Mesenteric fat pad (tissue), 1 donor: ENCODE measurements at places on chromosomes 12 and 14.
A peak's percentile ranks its signal among the peaks of the same experiment; 100 is the strongest.

GRCh38 chr14:73397810-73398209, 60.5 kb downstream of the NUMB start:
- no peak for DNase-seq

DNA sequence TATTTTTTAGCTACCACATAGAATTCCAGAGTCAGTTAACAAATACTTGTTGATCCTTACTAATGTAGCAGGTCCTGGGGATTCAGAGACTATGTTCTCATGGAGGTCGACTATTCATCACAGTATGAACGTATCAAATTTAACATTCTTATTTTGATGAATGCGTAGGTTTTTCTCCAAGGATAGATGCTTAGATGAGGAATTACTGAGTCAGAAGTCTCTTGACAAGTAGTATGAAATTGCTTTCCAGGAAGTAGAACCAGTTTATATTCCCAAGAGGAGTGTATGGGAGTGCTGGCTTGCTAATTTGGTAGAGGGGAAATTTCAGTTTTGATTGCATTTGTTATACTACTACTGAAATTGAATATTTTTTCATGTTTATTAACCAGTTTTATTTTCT, 42.8 kb upstream of the CRADD start:
- DNase-seq: no peak

DNA sequence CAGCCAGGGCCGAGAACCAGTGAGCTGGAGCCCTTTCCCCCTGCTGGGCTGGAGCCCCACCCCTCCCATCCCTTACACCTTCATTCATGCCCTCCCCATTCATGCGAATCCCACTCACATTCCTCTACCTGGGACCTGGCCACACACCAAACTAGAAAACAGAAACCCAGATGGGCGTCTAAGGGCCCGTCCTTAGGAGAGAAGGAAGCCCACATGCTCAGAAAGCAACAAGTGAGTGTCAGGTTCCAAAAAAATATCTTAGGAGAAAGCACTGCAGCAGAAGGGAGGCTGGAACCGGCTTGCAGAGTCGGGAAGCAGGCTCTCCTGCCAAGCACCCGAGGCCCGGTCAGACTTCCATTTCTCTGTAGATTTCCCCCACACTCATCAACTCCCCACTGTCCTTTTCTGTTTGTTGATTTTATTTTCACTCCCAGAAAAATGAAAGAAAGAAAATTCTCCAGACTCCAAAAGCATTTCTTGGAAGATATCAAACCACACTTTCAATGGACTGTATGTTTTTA, 13.6 kb downstream of the BCL11B start:
- peak; percentile 57 for DNase-seq

DNA sequence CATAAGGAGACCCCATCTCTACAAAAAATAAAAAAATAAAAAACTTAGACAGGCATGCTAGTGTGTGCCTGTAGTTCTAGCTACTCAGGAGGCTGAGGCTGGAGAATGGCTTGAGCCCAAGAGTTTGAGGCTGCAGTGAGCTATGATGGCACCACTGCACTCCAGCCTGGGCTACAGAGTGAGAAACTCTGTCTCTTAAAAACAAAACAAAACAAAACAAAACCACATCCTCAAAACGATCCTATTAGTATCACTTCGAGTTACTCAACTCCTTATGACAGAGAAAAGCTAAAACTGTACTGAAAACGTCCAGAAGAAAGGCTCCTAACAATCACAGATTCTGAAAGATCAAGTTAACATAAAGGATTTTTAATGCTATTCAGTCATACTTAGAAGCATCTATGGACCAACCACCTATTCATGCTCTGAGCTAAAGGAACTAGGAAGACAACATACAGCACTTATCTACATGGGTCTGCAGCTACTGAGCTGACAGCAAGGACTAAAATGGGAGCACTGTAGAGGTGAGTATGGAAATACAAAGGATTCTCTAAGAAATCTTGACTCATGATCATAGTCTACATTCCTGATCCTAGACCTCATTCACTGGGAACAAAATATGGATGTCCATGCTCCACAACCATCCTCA, 75.3 kb upstream of the DUSP6 start:
- no peak for DNase-seq

- no peak for DNase-seq
These were observed 24.0 kb upstream of the HIGD1C start for GRCh38 chr12:50928392-50928791.

DNA sequence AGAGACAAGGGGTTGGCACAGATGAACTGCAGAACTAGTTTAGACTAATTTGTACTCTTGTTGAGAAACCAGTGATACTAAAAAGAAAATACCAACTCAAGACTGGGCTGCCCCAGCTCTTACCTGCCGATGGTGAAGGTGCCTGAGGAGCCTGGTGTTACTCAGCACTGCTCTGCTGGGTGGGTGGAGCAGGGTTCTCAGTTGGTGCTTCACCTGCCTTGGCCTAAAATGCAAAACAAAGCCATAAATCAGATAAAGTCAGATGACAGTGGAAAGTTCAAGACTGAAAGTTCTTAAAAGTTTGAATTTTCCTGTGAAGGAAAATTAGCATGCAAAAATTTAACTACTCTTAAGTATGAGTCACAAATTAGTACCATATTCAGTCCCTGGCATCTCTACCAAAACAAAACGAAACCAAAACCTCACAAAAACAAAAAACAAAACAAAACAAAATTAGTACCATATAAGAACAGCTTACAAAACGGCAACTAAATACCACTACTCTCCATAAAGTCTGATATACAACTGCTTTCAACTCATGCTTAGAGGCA, 21.9 kb downstream of the YBX3 start:
- no peak for DNase-seq

- DNase-seq: no peak
These were observed 353 bp upstream of the MAPK1IP1L start for GRCh38 chr14:55051165-55051422.

DNA sequence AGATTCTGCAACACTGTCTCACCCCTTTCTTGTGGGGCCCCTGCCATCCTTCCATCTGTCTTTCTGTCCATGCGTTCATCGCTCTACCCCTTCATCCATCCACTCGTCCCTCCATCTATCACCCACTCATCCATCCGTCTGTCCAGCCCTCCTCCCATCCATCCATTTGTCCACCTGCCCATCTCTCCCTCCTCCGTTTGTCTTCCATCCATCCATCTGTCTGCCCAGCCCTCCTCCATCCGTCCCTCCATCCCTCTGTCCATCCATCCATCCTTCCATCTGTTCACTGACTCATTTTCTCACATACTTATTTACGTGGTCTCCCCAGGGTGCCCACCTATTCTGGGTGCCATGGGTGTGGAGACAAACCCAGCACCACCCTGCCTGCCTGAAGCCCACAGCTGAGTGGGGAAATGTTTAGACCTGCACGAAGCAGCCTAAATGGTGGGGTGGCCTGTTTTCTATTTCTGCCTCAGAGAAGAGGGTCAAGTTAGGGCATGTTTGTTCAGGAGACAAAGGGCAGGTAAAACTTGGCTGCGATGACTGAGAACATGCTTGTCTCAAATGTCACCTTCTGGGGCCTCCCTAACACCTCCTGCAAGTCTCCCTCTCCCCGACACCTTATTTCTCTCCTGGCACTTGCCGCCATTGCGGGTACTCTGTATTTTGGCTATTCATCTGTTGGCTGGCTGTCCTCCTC, 2.8 kb upstream of the SLC25A47 start:
- DNase-seq: no peak

GRCh38 chr12:24135158-24135850, 185.8 kb upstream of the SOX5 start:
- DNase-seq: no peak

DNA sequence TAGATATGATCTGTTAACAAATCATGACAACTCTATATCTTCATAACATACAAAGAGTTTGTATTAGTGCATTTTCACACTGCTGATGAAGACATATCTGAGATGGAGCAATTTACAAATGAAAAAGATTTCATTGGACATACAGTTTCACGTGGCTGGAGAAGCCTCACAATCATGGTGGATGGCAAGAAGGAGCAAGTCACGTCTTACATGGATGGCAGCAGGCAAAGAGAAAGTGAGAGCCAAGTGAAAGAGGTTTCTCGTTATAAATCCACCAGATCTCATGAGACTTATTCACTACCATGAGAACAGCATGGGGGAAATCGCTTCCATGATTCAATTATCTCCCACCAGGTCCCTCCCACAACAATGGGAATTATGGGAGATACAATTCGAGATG, 157.6 kb downstream of the DUSP6 start:
- no peak for DNase-seq

- no peak for DNase-seq
These were observed 412 bp downstream of the FGFR1OP2 start for GRCh38 chr12:26938701-26939062.

GRCh38 chr14:106564058-106564643, 1037.8 kb downstream of the TMEM121 start:
- DNase-seq: no peak

- DNase-seq: peak; percentile 26
These were observed 238.5 kb downstream of the CACNA1C start for GRCh38 chr12:2291182-2291832.
